Inflammatory macrophage (primary cell): ENCODE measurements at places on chromosomes 5 and 9.
A peak's percentile ranks its signal among the peaks of the same experiment; 100 is the strongest.

GRCh38 chr9:124017929-124018729 lies 6.6 kb downstream of the LHX2 start:
- no peak for DNase-seq

DNA sequence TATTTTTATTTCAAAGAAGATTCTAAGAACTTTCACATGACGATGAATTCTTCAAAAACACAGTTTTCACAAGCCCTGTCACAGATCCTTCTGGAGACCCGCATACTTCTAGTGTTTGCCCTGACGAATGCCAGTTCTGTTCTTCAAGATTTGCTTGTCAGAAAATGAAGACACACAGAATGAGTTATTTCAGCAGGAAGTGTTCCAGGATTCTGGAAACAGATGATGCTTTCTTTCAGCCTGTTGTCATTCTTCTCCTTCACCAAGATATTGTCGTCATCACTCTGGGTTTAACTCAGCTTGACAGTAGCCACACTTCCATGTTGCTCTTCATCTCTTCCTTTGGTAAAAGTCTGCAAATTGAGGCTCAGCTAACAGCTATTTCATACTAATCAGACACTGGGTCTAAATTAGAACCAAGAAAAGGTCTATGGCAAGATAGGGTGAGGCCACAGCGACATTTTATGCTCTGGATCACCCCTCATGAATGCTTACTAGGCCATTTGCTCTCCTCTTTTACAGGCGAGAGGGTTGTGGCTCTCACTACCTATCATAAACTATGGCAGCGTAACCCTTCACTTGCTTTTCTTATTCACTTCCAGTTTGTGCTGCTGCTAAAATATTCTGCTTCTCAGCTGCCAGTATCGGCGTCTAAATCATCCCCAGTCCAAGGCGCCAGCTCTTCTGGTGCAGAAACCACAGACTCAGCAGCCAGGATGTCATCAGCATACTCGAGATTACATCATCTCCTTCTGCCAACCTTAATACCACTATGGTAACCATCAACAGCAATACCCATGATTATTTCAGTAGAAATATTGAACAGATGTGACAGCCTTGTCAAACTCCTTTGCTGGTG lies 159.6 kb upstream of the TBCA start:
- peak; percentile 66 for DNase-seq

GRCh38 chr9:107131108-107131799 lies 151.8 kb upstream of the RAD23B start:
- DNase-seq, result no peak

GRCh38 chr9:97525451-97525850 lies 24.0 kb downstream of the TMOD1 start:
- DNase-seq, result no peak

DNA sequence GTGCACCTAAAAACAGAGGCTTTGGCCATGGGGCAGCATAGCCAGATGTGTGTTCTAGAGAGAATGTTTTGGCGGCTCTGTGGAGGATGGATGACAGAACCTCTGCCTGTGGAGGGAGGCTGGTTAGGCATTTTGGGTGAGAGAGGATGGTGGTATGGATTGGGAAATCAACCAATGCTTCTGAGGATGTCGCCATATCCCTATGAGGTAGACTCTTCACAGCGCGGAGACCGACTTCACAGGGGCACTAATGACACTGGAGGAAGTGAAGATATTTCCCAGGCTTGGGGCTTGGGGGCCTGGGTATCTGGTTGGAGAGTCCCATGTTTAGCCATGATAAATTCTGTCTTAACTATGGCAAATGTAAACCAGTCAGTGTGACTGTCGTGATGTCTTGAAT lies 140.6 kb upstream of the KLF4 start:
- peak; percentile 23 for DNase-seq

DNA sequence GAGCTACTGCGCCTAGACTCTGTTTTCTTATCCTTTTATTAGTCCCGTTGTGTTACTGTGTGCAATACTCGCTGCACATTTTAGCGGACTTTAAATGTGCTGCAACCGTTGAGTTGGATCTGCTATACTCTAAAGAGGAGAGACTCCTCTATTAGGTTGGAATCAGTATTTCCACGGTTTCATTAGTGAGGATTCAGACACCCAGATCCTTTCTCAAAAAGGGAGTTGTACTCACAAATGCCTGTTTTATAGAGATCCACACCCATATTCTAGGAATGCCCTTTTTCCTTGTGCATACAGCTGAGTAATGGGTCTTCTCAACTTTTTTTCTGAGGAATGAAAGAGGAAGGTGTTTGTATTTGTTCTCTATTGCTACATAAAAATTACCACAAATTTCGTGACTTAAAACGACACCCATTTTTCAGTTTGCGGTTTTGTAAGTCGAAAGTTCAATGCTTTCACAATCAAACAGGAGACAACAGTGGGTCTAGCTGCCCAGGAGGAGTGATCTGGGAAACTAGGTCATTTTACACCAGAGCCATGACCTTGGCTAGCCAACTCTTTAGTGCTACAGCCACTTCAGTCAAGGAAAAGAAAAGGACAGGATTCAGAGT lies 52.8 kb upstream of the SLC44A1 start:
- DNase-seq, result peak; percentile 96

- DNase-seq, result no peak
Observed at GRCh38 chr5:165521816-165522610, 2016.6 kb downstream of the MAT2B start.

DNA sequence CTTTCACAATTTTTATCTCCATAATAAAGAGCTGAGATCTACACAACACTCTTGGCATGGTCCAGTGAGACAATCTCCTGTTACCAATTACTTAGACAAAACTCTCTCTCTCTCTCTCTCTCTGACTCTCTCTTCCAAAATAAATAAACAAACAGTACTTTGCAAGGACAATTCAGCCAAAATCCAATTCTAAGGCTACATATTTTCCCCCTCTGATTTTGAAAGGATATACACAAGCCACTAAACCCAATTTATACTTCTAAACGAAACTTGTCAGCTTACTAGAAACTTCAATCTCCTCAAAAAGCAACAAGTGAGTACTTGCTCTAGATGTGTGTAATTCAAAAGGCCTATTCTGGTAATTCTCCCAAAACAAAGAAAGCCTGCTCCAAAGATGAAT lies 26.3 kb upstream of the TNPO1 start:
- no peak for DNase-seq

DNA sequence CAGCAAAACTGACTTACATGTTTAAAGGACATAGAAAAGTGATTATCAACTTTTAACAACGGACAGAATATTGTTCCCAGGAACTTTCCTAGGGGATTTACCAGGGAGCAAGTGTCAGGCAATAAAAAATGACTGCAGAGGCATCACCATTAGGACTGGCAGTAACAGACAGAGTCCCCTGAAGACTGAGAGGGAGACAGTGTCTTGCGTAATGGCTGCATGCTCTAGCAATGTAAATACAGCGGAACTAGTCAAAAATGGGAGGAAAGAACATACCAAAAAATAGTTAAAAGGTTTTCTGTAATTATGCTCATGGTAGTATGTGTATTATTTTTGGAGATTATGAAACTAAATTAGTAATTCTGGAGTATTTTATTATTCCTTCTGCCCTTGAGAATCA lies 181.8 kb downstream of the CRB2 start:
- DNase-seq, result no peak

DNA sequence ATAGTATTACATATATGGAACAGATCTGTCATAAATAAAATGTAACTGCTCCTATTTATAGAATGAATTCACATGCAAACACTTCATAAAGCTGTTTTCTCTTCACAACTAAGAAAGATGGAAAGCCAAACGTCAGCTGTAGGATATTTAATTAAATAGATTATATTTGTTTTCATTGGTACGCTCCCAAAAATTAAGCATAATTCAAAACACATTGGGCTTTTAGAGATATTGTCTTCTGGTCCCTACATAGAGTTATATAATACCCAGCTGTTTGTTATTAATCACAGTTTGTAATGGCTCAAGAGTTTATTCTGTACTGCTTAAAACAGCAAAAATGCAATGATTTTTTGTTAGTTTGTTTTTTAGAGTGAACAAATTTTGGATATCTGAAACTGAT lies 61.2 kb downstream of the MRPS30 start:
- DNase-seq, result no peak

DNA sequence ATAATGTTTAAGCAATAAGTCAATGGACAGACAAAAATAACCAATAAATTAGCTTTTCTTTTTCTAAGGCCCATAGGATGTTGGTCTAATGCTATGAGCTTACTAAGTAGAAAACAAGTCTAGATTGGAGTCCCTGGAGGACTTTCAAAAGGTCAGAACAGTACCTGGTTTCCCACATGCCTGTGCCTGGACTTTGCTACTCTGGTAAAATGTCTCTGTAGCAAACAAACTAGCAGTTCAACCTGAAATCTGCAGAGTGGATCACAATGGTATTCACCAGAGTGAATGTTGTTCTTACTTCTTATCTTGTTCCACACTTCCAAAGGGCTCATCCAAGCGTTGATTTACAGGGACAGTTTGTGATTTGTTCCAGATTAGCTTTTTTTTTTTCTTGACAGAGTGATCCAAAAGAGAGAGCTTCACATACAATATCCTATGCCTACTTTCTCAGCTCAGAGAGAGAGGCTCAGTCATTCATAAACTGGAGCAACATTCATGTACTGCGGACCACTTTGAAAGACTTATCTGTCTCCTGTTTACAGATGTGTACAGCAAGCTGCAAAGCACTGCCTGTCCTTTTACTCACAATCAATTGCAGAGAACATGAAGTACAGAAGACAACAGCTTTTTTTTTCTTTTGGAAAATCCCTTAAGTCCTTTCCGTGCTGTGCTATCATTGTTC lies 466.1 kb downstream of the SPATA31D1 start:
- no peak for DNase-seq

DNA sequence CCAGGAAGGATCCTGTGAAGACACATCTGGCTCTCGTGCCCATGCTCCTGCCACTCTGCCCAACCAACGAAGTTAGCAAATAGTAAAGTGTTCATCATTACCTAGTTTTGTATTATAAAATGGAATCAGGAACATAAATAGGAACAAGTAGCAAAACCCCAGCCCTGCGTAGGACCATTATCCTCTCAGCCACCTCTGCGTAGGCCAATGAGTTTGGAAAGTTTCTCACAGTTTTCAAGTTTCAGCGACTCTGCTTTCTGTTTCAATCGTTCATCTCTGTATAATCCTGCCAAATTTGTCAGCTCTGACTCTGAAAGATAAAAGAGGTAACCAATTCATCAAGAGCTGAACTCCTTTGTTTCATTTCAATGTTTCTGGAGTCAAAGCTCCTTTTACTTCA lies 10.1 kb upstream of the SPATA24 start:
- no peak for DNase-seq

DNA sequence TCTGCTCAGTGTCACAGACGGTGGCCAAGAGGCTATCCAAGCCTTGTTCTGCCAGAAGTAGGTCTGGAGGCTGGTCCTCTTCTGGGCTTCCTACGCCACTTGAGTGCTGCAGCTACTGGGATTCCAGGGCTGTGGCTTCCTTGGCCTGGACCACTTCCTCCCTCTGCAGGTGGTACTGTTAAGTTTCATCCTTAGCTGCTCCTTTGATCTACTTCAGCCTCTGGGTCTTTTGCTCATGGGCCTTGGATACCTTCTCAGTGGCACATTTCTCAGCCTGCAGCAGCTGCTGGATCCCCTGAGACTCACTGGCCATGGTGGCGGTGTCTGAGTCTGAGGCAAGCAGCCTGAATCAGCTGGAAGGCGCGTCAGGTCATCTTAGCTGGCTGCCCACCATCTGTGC lies 10.3 kb downstream of the CNOT8 start:
- DNase-seq, result no peak

DNA sequence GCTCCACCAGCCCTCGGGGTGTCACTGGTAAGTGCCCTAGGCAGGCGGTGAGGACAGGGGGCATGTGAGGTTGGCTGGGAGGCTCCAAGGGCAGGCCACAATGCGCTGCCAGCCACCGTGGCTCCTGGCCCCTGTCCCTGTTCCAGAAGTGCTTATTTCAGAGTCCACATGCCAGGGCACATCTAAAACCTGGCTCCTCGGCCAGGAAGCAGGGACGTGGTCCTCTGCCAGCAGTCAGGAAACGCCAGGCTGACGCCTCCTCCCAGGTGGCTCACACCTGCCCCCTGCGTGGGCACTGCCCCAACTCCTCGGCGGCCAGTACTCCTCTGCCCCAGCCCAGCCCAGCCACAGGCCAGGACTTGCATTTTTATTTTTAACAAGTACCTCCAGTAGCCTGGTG lies 68.5 kb downstream of the SECISBP2 start:
- DNase-seq, result no peak

GRCh38 chr5:98458004-98458403 lies 315.5 kb upstream of the RGMB start:
- no peak for DNase-seq

GRCh38 chr5:146561711-146562110 lies 45.7 kb upstream of the GPR151 start:
- no peak for DNase-seq

- no peak for DNase-seq
Observed at GRCh38 chr5:88956416-88956815, 73.4 kb upstream of the MEF2C start.

DNA sequence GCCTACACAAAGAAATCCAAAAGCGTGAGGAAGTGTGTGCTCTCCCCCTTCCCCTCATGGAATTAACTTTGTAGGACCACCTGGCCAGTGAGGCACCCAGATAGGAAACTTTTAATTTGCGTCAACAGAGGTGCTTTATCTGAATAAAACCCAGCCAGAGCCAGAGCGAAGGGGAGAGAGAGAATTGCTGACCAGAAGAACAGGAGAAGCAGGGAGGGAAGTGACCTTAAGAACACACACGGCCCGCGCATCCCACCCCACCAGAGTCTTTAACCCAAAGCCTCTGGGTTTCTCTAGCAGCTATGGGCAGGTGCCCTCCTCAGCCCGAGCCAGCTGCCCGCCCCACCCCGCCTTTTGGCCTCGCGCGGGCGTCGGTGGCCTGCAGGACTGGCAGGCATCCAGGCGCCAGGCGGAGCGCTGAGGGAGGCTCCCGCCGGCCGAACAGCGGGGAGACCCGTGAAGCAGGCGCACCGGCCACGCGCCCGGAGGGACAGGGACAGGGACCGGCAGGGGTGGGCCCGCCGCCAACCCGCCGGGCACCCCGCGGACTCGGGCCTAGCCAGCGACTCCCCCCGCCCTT lies 580 bp downstream of the ERAP1 start:
- DNase-seq, result peak; percentile 63

GRCh38 chr9:78828521-78828920 lies 531.6 kb downstream of the PSAT1 start:
- DNase-seq, result no peak

DNA sequence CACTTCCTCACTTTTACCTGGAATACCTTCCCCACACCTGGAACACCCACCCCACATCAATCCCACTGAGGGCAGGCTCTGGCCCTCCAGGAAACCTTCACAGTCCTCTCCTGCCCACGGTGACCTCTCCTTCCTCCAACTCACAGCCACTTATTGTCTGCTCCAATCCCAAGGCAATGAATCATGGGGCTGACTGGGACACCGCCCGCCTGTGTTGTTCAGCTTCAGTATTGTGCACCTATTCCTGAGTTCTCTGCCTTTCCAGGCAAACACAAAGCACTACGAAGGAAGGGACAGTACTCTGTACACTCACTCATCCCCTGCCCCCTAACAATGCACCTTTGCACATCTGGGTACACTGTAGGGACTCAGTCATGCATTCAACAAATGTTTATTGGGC lies 7.3 kb downstream of the PCDH1 start:
- no peak for DNase-seq
